ENCODE measurements at places on chromosomes 12 and 14. TPM values are rescaled to one million over a fixed set of nuclear protein-coding genes. Genes with fewer than 3 reads are reported as not detected.

CAND1 gene
- total RNA-seq: 129 TPM

FAM90A1 gene
- total RNA-seq: not detected

TSPAN8 gene
- total RNA-seq: 1.3 TPM

TC2N gene
- total RNA-seq: 6.2 TPM

DNA sequence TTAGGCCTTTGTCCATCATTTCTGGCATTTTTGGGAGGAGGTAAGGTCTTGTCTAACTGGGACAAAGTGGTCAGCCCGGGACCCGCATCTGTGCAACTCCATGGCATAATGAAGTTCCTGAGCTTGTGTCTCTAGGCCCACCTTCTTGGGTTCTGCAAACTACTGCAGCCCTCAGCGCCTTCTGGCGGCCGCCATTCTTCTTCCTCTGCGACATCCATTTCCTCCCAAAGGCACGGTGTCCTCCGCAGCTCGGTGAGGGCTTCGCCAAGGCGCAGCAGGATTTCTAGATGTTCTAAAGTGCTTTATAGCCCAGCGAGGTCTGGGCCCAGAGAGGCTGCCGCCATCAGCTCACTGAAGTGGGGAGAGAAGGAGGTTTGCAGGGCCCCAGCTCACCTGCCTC is 134.4 kb upstream of the OR4E1 start:
- no peak for DNase-seq

- DNase-seq: no peak
These were observed 298.0 kb downstream of the GXYLT1 start for GRCh38 chr12:41846718-41847117.

DNA sequence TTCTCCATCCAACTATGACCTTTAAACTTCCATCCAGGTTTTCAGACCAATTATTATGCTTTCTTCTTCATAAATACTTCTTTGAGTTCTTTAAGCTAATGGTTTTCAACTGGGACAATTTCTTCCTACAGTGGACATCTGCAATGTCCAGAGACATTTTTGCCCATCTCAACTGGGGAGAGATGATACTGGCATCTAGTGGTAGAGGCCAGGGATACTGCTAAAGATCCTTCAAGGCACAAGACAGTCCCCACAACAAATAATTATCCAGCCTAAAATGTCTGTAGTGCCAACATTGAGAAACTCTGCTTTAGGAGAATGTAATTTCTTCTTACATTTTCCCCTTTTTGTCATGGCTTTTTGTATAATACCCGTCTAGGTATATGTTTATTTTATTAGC is 10.6 kb downstream of the TRHDE start:
- peak; percentile 66 for DNase-seq

DNA sequence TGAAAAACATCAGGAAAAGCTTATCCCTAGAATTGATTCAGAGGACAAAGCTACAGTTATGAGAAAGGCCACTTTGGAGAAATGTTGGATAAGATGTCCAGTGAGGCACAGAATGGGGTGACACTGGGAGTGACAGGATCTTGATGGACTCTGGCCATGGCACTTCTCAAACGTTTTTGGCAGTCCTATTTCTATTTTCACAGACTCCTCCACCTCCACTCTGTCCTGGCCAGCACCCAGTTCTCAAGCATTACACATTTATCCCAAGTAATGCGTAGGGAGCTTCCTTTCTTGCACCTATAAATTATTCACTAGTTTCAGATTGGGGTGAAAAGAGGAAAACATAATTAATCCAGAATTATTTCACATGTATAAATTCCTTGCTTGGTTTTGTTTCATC is 727.3 kb downstream of the NRXN3 start:
- DNase-seq: no peak

DNA sequence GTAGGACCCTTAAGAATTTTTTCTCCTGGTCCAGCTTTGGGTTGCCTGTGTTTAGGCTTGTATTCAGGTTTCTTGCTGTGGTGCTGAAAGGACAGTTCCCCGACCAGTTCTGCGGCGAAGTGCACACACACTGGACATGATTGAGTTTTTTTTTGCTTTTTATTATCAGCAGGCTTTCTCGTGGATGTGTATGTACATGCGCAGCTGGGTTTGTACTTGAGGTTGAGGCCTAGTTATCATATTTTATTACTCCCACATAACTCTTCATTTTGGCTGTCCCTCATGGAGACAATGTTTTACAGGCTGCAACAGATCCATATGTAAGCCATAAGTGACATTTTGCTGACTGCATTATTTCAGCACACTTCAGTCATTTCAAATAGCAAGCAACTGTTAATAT is 2.5 kb downstream of the SCN8A start:
- DNase-seq: peak; percentile 47
